ENCODE measurements at places on chromosomes 12 and 14.

GRCh38 chr12:80226576-80226975, 127.2 kb downstream of the OTOGL start:
- DNase-seq: no peak

GRCh38 chr14:58272588-58273372, 25.6 kb upstream of the ARID4A start:
- DNase-seq: peak; percentile 34

GRCh38 chr12:7023114-7023513, 4.8 kb upstream of the LPCAT3 start:
- DNase-seq: no peak

GRCh38 chr12:120468325-120468820, 1.2 kb downstream of the SRSF9 start:
- DNase-seq: no peak

- no peak for DNase-seq
Observed at GRCh38 chr12:13183620-13184019, 12.9 kb upstream of the EMP1 start.

DNA sequence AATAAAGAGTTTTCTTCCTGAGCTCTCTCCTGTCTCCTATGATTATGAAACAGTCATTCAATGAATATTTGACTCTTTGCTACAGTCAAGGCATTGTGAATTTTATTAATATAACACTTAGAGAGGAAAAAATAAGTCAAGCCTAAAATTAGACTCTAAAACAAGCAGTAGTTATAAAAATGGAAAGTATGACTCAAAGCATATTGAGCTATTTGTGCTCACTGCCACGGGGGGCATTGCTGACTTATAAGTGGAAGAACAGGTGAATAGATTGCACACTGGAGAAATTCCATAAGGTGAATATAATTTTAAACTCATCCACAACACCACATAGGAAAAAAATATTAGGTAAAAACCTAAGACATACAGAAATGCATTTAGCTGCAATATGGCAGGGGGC, 87.7 kb upstream of the CCDC196 start:
- DNase-seq: no peak

DNA sequence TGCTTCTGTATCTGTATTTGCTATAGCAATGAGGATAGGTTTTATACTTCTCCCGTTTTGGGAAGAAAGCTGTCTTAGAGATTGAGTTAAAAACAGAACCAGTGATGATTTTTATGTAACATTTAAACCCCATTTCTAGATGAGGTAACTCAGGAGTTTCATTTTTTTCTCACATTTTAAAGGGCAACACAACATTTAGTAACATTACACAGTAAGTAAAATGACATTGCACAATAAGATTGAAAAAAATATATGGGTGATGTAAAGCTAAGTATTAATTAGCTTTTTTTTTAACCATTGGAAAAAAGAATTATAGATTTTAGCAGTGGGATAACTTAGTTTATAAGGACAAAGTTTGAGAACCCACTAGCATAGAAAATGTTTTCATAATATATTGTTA, 25.2 kb upstream of the SCFD1 start:
- no peak for DNase-seq

DNA sequence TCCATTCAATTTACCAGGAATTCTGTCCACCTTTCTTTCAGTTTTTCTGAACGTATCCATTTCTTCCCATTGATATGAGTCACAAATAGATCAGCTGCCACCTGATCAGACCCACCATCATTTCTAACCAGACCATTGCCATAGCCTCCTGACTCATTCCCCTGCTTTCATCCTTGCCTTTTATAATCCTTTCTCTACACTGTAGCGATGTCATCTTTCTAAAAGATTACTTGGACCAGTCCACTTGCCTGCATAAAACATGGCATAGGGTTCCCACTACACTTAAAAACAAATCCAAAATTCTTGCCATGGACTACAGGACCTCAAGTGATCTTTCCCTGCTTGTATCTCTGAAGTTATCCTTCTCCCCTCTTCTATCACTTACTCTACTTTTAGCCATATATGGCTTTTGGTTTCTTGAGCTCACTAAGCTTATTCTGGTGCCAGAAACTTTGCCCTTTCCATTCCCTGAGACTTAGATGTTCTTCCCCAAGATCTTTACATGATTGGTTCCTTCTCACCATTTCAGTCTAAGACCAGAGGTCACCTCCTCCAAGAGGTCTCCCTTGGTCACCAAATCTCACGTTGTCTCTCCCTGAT, 149.5 kb upstream of the KRR1 start:
- no peak for DNase-seq

DNA sequence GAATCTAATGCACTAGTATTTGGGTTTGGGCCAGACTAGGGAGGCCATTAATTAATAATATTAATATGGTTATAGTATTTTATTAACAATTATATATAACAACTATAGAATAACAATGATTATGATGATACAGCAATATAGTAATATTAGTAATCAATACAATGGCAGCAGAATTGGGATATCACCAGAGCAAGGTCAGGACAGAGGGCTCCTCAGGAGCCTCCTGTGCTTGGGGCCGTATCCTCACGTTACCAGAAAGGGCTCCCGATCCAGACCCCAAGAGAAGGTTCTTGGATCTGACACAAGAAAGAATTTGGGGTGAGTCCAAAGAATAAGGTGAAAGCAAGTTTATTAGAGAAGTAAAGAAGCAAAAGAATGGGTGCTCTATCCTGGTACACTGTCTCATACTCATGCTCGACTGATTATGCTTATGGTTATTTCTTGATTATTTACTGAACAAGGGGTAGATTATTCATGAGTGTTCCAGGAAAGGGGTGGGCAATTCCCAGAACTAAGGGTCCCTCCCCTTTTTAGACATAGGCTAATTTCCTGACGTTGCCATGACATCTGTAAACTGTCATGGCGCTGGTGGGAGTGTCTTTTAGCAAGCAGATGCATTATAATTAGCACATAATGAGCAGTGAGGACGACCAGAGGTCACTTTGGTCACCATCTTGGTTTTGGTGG, 61.6 kb downstream of the RIN3 start:
- peak; percentile 51 for DNase-seq

GRCh38 chr12:64103825-64104740, 118.0 kb downstream of the KICS2 start:
- DNase-seq: no peak

DNA sequence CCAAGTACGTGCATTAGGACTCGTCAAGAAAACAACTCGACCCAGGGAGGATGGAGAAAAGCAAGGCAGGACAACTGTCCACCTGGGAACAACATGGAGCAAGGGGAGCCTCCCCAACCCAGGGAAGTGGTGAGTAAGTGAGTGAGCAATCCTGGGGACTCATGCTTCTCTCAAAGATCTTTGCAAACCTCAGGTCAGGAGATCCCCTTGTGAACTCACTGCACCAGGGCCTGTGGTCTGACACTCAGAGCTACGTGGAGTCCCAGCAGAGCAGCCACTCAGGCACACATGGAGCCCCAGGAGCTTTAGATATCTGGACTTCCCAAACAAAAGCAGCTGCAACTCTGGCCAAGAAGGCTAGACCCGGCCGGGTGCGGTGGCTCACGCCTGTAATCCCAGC, 12.2 kb upstream of the OR5AU1 start:
- DNase-seq: no peak

DNA sequence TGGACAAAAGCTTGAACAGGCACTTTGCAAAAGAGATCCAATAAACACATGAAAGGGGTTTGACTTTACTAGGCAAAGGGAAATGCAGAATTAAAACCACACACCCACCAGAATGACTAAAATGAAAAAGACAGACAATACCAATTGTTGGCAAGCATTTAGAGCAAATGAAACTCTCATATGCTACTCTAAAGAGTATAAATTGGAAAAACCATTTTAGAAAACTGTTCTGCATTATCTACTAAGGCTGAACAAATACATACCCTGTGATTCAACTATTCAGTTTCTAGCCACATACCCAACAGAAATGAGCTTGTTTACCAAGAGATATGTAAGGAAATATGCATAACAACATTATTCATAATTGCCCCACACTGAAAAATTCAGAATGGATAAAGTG, 8.5 kb upstream of the IL22 start:
- DNase-seq: no peak

DNA sequence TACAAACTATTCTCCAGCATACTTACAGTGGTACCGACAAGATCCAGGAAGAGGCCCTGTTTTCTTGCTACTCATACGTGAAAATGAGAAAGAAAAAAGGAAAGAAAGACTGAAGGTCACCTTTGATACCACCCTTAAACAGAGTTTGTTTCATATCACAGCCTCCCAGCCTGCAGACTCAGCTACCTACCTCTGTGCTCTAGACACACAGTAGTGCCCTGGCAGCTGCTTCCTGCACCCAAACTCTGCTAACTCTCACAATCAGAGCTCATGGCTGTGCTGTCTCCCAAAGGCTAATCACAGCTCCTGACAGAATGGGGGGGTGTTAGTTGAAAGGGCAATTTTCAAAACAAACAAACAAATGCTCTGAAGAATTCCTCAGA, 95.2 kb upstream of the OR4E1 start:
- DNase-seq: no peak

DNA sequence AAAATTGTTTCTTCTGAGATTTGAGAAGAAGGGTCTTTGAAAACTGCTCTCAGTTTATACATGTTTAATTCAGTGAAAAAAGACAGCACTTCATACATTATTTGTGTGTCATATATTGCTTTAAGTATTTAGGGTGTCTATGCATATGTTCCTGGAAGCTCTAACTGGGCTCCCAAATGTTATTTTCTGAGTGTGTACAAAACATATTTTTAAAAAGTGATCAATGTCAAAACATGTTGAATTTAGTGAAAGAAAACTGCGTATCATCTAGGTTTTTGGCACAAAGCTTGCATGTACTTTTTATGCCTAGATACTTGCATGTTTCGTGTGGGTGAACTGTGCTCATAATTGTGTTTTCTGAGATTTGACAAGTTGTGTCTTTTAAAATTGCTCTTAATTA, 81.6 kb downstream of the ASCL4 start:
- no peak for DNase-seq
